ACHN (cell line): ENCODE measurements at places on chromosomes 3 and 15.

- peak; percentile 11 for DNase-seq
Measured at GRCh38 chr3:32685543-32686185, 676 bp downstream of the CNOT10 start.

DNA sequence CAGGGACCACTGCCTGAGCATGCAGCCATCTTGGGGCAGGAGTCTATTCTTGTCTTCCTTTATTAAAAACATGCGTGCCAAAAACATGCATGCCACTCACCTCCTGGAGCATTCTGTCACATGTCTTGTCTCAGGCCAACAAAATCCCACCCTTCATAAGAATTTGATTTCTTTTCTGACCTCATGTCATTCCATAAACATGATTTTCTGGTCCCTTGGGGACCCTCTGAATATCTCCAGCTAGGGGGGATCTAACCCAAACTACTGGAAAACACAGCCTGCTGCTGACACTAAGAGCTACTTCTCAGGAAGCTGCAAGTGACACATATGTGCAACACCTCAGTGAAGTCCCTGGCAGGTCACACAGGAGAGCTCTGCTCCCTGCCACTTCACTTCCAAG is 26.8 kb upstream of the NOX5 start:
- no peak for DNase-seq

DNA sequence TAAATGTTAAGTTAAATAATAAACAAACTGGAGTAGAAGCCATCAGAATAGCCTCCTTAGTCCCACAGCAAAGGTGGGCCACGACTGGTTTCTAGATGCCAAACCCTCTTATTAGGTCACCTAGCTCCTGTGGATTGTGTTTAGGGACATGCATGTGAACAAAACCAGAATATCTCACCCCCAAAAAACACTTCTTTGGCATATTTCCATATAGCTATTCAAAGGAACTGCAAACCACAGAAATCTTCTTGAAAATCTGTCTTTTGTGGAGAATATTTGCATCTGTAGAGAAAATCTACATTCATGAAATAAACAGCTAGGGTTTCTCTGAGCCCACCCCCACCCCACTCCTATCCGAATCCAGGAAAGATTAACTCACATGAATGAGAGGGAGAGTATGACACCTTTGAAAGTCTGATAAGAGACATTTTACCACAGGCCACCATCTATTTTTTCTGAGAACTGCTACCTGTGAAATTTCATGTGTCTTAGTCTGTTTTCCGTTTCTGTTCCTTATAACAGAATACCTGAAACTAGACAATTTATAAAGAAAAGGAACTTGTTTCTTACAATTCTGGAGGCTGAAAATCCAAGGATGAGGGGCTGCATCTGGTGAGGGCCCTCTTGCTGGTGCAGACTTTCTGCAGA is 159.4 kb downstream of the NEK10 start:
- no peak for DNase-seq

DNA sequence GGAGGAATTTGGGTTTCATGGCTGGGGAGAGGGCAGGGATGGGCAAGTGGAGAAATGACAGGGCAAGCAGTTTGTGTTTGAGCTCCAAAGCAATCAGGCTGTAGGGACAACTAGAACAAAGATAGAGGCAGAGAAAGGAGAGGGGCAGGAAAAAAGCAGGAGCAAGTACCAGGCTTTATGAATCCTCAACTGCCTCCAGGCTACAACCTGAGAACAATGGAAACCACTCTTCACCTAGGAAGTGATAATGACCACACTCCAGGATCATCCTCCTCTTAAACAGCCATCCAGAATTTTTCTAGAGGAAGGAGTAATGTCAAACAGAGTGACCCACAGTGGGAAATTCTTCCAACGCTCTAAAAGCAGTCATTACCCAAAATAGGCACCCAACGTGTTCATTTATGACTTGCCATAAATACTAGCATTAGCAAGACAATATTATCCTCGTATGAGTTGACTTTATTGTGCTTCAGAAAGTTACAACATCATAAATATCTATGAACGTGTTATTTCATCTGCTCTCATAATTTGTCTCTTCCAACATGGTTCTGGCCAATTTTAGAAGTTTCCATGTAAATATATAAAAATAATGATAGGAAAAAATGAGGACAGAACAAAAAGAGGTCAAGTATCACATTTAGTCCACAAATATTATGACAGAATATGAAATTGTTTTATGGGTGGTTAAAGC is 50.5 kb downstream of the TNFAIP8L3 start:
- DNase-seq = no peak

DNA sequence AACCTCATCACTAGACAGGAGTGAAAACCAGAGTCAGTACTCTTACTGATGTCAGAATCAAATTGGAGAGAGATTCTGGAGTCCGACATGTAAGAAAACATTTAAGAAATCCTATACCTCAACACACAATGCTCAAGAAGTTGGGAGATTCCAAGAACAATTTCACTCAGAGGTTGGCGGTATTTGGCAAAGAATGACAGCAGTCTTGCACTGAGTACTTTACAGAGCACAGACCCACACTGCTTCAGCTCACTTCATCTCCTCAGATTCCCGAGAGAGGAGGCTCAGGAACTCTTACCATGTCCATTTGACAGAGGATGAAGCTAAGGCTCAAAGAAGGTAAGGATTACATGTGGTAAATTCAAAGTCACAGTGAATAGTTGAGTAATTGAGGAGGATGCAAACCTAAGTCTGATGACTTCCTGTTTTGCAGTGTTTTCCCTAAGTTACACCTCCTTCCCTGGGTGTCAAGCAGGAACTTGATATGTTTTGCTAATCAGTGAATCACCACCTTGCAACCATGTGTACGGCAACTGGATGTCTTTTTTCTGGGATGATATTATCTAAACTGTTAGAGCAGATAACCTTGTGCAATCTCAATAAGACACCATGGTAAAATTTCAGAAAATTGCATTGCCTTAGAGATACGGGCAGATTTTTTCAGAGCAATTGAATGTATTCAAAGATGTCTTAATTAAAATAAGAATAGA is 61.3 kb upstream of the MME start:
- no peak for DNase-seq

DNA sequence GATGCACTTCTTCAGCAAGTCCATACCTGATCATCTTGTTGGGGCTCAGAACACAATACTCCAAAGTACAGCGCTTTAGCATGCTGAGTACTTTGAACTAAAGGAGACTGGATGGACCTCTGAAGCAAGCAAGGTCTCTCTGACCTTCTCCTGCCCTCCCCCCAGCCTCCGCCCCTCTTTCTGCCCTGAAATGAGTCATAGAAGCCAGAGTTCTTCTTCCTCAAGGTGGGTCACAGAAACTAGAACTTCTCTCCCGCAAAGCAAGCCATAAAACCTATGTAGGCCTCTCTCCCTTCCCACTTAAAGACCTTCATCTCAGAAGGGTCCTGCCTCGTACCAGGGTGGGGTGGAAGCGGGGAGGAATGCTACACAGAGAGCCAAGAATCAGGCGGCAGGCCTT is 230.5 kb upstream of the PROK2 start:
- DNase-seq = no peak

DNA sequence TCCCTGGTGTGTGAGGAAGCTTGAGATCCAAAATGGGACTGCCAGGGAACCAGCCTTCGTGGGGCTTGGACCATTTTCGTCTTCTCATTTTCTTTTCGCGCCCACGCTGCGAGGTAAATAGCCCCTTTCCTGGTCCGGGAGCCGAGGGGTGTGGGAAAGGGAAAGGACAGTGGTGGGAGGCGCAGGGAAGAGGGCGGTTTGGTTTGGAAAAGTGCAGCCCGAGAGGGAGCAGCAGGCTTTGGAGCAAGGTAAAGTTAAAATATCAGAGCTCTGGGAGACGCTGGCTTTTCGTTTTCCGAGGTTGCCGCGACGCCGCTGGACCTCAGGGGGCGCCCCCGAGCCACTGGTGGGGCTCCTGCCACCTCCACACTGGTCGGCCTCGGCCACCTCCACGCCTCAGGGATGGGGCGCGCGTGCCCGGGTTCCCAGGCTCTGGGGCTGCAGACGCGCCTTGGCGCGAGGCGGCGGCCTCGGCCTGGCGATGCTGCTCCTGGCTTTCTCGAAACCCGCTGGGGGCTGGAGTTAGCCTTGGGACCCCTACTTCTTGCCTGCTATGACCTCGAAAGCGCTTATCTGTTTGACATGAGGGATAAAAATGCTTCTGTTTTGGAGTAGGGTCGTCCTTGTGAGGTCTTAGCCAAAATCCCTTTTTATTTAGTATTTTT is 3.2 kb downstream of the PTPRG start:
- peak; percentile 16 for DNase-seq

GRCh38 chr3:64494526-64494925 is 193.3 kb downstream of the ADAMTS9 start:
- DNase-seq = no peak

DNA sequence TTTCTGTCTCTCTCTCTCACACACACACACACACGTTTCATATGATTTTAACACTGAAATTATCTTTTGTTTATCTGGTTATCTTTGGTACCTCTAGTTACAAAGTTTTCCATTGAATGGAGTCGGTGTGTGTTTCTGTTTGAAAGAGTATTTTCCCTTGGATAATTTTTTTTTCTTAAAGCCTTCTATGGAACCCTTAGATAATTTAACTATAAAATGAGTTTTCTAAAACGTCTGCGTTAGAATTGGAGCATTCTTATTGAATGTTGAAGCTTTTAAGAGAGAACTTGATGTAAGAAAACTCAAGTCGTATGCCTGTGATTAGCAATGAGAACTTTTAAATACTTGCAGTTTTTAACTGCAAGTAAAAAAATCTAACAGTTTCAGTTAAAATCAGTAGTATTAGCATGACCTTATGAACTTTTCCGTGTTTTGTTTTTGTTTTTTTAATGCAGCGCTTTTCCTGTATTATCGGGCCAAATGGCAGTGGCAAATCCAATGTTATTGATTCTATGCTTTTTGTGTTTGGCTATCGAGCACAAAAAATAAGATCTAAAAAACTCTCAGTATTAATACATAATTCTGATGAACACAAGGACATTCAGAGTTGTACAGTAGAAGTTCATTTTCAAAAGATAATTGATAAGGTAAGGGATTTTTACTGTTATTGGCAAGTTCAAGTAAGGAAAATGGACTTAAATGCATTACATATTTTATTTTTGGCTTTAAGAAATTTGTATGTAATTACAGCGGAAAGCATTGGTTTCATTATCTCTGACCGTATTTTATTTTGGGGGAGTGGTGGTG is 3.0 kb downstream of the SMC4 start:
- no peak for DNase-seq

GRCh38 chr3:32387512-32387911 is 4.1 kb upstream of the CMTM7 start:
- DNase-seq = no peak

DNA sequence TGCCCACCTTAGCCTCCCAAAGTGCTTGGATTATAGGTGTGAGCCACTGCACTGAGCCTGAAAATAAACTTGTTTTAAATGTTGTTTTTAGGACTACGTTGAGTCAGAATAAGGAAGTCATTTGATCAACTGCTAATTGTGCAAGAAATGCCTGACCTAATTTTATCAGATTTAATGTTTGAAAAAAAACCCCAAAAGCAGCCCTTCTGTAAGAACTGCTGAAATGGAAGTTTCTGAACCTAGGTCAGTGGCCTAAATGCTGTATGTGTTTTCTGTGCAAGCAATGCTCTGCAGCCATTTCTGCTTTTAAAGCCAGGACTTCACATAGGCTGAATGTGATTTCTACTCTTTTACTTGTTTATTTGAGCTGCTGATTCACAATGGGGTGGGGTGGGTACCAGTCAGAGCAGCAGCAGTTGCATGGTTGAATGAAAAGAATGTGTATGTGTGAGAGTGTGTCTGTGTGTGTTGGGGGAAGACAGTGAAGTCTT is 6.6 kb downstream of the GPX1 start:
- peak; percentile 63 for DNase-seq

DNA sequence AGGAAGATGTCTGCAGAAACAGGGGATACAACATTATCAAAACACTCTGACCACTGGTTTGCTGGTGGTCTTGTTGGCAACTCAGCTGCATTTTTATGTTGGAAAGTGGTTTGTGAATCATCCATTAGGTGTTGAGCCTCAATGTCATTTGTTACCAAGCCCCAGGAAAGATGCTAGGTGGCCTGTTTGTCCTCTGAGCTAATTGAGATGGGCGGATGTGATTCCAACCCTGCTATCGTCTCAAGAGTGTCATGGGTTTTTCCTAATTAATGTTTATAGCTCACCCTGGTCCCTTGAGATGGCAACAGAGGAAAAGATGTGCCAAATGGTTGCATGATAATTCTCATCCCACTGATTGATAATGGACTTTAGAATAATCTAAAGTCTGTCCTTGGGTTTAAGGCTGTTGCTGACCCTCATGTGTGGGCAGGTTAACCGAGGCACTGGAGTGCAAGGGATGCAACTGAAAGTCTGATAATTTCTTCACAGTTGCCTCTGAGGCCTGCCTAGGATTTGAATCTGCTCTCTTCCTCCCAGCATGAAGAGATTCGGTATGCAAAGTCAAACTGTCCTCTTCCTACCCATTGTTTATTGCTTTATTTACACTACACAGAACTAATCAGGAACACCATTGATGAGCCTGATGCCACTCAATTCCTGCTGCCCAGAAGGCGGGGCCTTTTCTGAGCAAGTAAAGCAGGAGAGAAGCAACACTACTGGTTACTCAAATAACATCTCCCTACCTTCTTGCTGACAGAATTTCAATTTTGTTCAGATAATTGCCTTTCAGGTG is 166.2 kb upstream of the TBC1D5 start:
- DNase-seq = no peak

DNA sequence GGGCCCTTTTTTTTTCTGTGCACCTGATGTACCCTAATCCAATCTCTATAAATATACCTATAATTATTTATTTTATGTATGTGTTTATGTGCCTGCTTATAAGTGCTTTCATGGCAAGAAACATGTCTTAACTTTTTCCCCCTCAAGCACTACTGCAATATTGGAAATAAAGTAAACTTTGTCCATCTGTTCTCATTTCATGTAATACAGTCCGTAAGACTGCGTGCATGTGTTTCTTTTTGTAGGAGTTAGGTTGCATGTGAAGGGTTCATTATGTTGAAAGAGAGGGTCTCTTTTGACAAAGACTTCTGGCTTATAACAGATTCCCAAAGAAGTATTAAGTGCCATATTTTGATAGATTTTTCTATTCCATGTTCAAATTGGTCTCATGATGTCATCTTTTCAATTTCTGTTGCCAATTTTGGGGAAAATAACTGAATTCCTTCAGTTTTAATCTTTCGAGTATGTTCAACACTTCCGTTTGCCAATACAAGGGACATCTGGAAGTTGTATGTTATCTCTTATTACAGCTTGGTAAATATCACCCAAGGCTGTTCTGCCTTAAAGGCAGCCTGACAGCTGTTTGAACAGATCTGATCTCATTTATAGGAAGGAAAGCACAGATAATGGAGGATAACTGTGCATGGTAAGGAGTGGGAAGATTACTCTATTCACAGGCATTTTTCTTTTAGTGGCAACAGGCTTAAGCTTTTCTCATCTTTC is 273.1 kb upstream of the SGO1 start:
- DNase-seq = no peak

- no peak for DNase-seq
Measured at GRCh38 chr3:194872669-194872977, 186.9 kb downstream of the FAM43A start.

DNA sequence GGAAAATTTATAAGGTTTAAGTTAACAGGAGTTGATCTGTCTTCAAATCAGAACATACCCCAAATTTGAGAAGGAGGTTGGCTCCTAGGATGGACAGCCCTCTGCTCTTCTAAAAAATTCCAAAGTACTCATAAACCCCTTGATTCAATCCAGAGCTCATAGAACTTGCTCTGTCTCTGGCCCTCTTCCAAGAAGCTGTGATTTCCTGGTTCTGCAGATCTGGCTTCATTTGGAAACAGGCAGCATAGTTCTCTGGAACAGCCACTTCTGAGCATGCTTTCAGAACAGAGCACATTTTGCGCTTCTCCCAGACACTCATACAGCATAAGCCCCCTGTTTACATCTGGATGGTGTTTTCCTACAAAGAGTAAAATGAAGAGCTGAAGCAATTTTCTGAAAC is 96.7 kb downstream of the KBTBD8 start:
- no peak for DNase-seq

GRCh38 chr15:51982013-51982769 is 10.6 kb upstream of the LEO1 start:
- DNase-seq = peak; percentile 72
